ENCODE measurements at places on chromosomes 5 and 9. TPM values are rescaled to one million over a fixed set of nuclear protein-coding genes. Genes with fewer than 3 reads are reported as not detected.

DNA sequence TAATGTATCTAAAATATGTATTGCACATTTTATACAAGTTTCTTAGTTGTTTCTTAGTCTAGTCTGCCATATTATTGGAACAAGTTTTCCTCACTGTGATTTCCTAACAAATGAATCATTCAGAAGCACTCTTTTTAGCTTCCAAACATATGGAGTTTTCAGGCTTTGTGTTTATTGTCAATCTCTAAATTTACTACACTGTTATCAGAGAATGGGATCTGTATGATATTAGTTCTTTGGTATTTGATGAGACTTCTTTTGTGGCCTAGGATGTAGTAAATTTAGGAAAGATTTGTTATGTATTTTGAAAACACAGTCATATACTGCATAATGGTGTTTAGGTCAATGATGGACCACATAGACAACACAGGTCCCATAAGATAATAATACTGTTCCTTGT, 25.7 kb downstream of the SREK1IP1 start:
- no peak for DNase-seq
- H3K4me3 ChIP-seq = no peak overlapping the region
- no peak overlapping the region for H3K27ac ChIP-seq
- peaks cover 28% of the 10 kb centered on the region for H3K36me3 ChIP-seq
- no peaks in the 10 kb centered on the region for H3K27me3 ChIP-seq
- H3K4me1 ChIP-seq = no peaks in the 10 kb centered on the region

- H3K27ac ChIP-seq = no peak overlapping the region
- no peak for DNase-seq
- H3K27me3 ChIP-seq = no peaks in the 10 kb centered on the region
These were observed 74.7 kb upstream of the SPIN1 start for GRCh38 chr9:88313364-88314220.

- H3K27me3 ChIP-seq = no peaks in the 10 kb centered on the region
- H3K4me3 ChIP-seq = no peak overlapping the region
- DNase-seq = no peak
- H3K4me1 ChIP-seq = no peaks in the 10 kb centered on the region
- H3K27ac ChIP-seq = no peak overlapping the region
These were observed 548.6 kb upstream of the TLE4 start for GRCh38 chr9:79023134-79023580.

The EPB41L4B gene
- total RNA-seq = 17.7 TPM

DNA sequence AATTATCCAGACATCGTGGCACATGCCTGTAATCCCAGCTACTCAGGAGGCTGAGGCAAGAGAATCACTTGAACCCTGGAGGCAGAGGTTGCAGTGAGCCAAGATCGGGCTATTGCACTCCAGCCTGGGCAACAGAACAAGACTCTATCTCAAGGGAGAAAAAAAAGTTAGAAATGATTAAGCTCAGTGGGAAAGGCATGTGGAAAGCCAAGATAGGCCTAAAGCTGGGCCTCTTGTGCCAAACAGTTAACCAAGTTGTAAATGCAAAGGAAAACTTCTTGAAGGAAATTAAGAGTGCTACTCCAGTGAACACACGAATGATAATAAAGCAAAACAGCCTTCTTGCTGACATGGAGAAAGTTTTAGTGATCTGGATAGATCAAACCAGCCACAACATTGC, 43.0 kb downstream of the TBCA start:
- H3K4me1 ChIP-seq = no peaks in the 10 kb centered on the region
- no peak for DNase-seq
- H3K36me3 ChIP-seq = no peaks in the 10 kb centered on the region
- H3K4me3 ChIP-seq = no peak overlapping the region
- H3K27ac ChIP-seq = no peak overlapping the region
- H3K27me3 ChIP-seq = no peaks in the 10 kb centered on the region

DNA sequence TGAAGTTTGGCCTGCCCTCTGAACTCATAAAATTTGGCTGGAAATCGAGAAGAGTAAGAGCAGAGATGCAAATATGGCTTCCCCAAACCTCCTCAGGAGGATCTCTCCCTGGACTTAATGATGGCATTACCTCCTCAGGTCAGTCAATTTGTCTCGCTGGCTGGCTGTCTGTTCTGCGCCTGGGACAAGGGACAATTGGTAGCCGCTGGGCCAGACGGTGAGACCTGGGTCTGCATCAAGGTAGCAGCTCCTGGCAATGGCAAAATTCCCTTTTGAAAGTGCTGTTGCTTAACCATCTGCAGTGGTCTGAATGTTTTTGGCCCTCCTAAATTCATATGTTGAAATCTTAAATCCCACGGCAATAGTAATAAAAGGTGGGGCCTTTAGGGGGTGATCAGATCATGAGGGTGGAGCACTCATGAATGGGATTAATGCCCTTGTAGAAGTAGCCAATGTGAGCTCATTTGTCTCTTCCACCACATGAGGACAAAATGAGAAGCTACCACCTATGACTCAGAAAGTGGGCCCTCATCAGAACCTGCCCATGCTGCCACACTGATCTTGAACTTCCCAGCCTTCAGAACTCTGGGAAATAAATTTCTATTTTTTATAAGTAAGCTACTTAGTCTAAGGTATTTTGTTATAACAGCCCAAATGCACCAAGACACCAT, 439.3 kb upstream of the KLF4 start:
- no peak overlapping the region for H3K4me3 ChIP-seq
- no peak for DNase-seq
- no peaks in the 10 kb centered on the region for H3K36me3 ChIP-seq
- H3K4me1 ChIP-seq = no peaks in the 10 kb centered on the region
- H3K27ac ChIP-seq = no peak overlapping the region
- H3K27me3 ChIP-seq = no peaks in the 10 kb centered on the region

DNA sequence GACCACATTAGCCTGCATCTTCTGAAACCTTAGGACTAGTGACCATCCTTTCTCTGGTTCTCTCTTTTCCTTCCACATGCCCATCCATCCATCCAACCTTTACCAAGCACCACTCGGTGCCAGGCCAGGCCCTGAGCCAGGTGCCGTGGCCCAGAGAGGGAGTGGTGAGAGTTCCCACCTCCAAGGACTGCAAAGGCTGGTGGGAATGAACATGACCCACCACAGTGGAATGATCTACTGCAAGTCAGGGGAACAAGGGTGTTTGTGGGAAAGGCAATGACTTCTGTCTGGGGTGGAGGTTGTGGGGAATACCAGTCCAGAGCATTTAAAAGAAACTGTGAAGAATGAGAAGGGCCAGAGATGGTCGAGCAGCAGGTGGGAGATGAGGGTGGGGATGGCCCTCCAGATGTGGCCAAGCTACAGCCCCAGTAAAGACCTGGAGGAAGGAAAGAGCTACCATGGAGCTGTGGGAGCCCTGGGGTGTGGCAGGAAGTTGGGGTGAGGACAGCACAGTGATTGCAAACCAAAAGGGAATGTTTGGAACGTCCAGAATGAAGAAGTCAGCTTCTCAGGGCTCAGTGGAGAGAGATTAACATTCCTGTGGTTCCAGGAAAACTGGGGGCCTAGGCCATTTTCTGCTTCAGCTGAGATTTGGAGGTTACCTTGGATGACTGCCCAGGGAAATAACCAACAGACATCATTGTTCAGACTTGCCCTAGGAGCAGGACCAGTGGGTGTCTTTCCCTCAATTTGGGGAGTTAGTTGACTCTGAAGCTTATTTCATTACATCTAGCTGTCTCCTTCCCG, 30.7 kb upstream of the CORO2A start:
- peaks cover 98% of the 10 kb centered on the region for H3K36me3 ChIP-seq
- no peak for DNase-seq
- peak overlapping the region; percentile 33 for H3K27ac ChIP-seq
- H3K4me1 ChIP-seq = peaks cover 33% of the 10 kb centered on the region

GRCh38 chr9:86764221-86764624, 183.1 kb downstream of the GAS1 start:
- peaks cover 13% of the 10 kb centered on the region for H3K27me3 ChIP-seq
- no peak for DNase-seq
- no peak overlapping the region for H3K27ac ChIP-seq
- no peak overlapping the region for H3K4me3 ChIP-seq

The CD72 gene
- total RNA-seq = 3.4 TPM

DNA sequence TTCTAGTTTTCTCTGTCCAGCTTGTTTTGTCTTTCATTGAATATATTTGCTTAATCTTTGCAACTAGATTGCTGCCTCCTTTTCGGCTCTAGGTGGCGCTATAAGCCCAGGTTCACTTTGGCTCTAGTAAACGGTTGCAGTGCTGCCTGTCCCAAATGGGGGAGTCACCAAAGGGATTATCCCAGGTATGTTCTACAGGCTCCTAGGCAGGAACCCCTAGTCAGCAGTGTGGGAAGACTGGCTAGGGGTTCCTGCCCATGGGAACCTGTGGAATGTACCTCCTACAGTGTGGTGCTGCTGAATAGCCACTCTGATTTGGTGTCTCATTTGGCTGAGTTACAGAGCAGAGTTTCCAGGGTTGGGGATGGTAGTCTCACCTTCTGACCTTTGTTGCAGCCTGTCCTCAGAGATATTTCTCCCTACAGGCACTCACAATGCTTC, 85.2 kb downstream of the ARSB start:
- H3K27ac ChIP-seq = no peak overlapping the region
- H3K36me3 ChIP-seq = no peaks in the 10 kb centered on the region
- H3K4me3 ChIP-seq = no peak overlapping the region
- DNase-seq = no peak
- H3K4me1 ChIP-seq = no peaks in the 10 kb centered on the region

The PRDM9 gene
- not detected for total RNA-seq

- no peak overlapping the region for H3K27ac ChIP-seq
- H3K36me3 ChIP-seq = no peaks in the 10 kb centered on the region
- DNase-seq = no peak
- H3K27me3 ChIP-seq = no peaks in the 10 kb centered on the region
- no peaks in the 10 kb centered on the region for H3K4me1 ChIP-seq
These were observed 60.4 kb upstream of the TMED7 start for GRCh38 chr5:115686051-115686737.

The IFT74 gene
- total RNA-seq = 10.8 TPM

DNA sequence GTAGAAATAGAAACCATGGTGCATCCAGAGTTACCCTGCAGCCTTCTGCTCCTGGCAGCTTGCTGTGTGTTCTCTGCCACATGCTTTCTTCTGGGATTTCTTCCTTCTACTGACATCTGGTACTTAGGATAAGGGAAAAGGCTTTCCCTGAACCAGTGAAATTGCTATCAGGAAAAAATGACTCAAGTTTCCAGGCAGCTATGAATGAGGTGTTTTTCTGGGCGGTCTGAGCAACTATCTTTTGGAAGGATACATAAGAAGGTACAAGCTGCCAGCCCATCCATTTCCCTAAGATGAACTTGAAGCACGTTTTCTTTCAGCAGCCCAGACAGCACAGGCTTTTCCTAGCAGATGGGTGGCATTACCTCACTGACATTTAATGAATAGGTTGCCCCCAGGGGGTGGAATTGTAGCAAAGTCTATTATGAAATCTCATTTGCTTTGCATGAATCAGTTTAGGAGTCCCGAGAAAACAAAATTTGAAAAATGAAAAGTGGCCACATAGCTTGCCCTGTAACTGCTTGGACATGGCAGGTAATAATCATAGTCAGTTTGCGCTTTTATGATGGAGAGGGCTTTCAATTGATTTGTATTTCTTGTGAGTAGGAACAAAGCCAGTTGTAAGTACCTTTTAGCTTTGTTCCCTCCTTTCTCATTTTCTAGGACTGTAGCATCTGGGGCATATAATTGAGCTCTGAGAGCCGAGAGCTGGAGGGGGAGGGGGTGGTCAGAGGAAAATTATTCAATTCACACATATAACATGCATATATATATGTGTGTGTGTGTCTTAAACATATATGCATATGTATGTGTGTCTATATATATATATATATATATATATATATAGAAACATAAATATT, 108.5 kb downstream of the C9orf152 start:
- H3K4me1 ChIP-seq = peaks cover 72% of the 10 kb centered on the region
- H3K4me3 ChIP-seq = no peak overlapping the region
- DNase-seq = no peak
- H3K36me3 ChIP-seq = no peaks in the 10 kb centered on the region
- peak overlapping the region; percentile 28 for H3K27ac ChIP-seq
- H3K27me3 ChIP-seq = no peaks in the 10 kb centered on the region

GRCh38 chr5:74978345-74978744, 74.0 kb downstream of the GCNT4 start:
- no peak overlapping the region for H3K27ac ChIP-seq
- no peak for DNase-seq
- no peaks in the 10 kb centered on the region for H3K36me3 ChIP-seq
- H3K4me3 ChIP-seq = no peak overlapping the region
- no peaks in the 10 kb centered on the region for H3K27me3 ChIP-seq

The IRX2 gene
- 60.6 TPM for total RNA-seq

DNA sequence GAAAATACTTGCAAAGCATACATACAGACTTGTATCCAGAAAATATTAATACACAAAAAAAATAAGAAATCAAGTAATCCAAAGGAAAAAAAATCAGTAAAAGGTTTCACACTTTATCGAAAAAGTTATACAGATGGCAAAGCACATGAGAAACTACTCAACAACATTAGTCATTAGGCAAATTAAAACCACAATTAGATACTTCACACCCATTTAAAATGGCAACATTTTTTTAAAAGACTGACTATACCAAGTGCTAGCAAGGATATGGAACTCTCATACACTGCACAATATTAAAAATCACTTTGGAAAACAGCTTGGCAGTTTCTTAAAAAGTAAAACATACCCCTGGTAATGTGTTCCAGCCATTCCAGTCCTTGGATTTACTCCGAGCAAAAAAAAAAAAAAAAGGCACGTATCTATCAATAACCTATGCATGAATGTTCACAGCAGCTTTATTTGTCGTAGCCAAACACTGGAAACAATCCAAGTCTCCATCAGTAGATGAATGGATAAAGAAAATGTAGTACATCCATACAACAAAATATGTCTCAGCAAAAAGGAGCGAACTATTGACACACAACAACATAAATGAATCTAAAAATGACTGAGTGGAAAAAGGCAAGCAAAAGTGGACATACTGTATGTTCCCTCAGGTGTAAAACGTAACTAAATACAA, 66.0 kb downstream of the GNAQ start:
- no peaks in the 10 kb centered on the region for H3K27me3 ChIP-seq
- H3K4me3 ChIP-seq = no peak overlapping the region
- DNase-seq = no peak
- no peaks in the 10 kb centered on the region for H3K36me3 ChIP-seq
- H3K27ac ChIP-seq = no peak overlapping the region

DNA sequence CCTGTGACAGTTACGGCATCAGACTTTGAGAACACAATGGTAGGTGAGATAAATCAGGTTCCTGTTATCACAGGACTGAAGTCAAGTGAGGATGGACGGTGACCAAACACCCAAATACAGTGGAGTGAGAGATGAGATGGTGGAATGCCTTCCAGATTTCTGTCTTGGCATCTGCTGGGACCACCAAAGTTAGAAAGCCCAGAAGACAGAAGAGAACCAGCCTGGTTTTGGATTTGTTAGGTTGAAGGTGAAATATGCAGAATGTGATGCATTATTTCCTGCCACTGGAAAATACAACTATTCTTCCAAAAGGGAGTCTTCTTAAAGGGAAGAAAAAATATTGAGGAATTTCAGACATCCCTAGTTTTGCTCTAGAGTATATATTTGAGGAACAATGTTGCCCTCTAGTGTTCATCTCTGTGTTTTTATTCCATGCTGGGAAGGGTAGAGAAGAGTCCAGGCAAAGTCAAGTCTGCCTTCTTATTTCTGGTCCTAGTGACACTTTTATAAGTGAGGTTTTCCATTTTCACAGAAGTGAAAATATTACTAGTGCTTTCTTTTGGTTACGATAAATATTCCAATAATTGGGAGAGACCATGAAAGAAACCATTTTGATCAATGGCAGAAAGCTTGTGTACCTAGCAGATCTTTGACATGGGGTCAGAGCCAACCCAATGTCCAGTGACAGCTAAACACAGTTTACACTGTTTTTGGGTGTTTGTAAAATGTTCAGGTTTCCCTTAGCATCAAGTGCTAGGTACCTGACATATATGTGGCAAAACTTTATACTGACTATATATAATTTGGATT, 142.3 kb upstream of the ANKH start:
- H3K27me3 ChIP-seq = no peaks in the 10 kb centered on the region
- peaks cover 9% of the 10 kb centered on the region for H3K4me1 ChIP-seq
- H3K27ac ChIP-seq = no peak overlapping the region

The SLC36A2 gene
- not detected for total RNA-seq

Data from left lung (tissue), 14 donors.